ENCODE measurements at places on chromosomes 1 and 21.
A peak's percentile ranks its signal among the peaks of the same experiment; 100 is the strongest.

DNA sequence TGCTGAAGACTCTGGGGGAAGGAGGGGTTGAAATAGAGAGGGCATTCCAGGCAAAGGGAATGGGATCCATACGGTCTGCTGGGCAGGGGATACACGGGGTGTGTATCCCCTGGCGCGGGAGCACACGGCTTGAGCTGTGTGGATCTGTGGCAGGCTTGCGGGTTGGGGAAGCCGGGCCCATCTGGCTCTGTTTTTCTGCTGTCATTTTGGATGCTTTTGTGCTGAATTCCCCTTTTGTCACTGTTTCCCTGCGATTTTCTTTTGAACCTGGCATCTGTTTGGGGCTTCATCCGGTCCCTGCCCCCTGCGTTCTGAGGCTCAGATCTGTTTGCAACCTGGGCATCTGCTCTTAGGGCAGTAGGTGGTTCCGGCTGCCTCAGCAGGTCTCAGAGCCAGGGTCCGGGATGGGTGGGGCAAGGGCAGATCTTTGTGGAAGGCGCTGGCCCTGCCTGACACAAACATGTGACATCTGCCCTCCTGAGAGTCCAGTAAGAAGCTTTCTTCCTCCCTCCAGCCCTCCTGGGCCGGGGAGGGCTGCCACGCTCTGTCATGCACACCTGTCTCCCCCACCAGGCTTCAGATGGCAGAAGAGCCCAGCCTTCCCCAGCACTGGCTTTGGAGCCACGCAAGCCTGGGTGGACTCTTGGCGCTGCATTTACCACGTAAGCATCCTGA, 84.0 kb downstream of the IGSF21 start:
- DNase-seq: no peak

- DNase-seq: no peak
These were observed 155.1 kb downstream of the SIPA1L2 start for GRCh38 chr1:232474826-232475225.

DNA sequence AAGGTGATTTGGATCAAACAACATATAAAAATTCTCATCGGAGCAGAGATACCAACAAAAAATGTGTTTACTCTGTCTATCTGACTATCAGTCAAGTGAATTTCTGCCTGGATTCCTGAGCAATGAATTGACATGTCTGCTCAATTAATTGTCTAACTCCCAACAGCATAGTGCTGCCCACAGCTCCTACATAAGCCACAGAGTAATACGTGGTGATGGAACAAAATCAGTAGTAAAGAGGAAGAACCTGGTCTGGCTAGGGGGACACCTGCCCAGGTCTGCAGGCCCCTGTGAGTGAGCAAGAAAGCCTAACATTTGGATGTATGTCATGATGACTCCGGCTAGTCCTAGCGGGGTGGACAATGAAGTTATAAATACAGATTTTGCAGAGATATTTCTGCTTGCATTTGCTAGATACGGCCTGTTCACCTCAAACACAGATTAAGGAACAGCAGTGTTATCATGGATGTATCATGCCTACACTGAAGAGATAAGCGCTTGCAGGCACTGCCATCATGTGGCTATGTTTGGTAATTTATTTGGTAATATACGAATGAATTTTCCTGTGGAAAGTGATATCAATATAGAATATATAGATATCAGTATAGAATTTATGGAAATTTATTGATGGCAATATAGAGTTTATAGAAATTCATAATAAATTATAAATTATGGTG, 69.6 kb upstream of the LRRC8B start:
- peak; percentile 79 for DNase-seq

- no peak for DNase-seq
These were observed 231.9 kb downstream of the TOMM20 start for GRCh38 chr1:234896477-234897389.

- no peak for DNase-seq
These were observed 150.9 kb downstream of the RERE start for GRCh38 chr1:8666389-8667167.

- DNase-seq: no peak
These were observed 12.9 kb downstream of the DESI2 start for GRCh38 chr1:244665771-244666217.

DNA sequence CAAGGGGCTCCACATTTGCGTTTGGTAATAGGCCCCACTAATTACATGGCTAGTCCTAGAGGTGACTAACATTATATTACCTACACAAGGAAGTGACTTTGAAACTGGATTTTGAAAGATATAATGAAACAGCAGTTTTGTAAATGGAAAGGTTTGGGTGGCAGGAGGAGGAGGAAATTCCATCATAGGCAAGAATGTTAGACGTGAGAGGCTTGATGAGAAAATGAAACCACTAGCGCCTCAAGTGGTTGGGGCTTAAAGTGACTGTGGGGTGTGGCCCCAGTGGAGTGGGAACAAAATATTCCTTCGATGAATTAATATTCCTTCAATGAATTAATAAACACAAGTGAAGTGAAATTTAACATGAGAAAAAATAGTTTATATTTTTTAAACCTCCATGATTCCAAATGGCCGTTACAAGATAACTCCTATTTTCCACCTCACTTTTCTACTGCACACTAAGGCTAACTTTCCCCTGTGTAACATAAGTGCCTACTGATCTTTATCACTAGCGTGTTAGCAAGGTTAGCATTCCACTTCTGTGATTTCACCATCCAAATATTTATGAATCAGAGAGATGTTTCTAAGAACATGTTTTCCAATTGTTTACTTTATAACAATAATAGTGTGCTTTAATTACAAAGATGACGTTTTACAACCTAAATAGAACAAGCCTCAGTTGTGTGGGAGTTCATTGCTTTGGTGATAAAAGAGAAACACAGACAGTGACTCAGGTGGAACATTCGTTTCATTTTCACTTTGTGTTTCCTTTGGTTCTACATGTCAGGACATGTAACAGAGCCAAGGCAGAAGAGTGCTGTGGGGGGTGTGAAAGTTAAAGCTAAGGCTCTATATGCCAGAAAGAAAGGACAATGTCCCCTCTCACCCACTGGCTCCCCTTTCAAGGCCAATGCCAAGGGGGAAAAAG, 12.5 kb upstream of the ATF3 start:
- peak; percentile 90 for DNase-seq

DNA sequence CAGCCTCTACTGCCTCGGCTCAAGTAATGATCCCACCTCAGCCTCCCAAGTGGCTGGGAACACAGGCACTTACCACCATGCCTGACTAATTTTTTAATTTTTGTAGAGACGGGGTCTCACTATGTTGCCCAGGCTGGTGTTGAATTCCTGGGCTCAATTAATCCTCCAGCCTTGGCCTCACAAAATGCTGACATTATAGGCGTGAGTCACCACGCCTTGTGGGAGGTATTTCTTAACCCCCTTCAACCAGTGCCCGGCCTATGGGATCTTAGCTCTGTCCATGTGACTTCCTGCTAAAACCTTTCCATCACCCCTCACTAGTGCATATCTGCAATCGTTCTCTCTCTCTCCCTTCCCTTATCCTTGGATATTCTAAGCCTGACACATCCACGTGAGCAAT, 86.4 kb downstream of the FOXD2 start:
- DNase-seq: no peak

GRCh38 chr1:17649371-17650106, 105.6 kb upstream of the ACTL8 start:
- no peak for DNase-seq

DNA sequence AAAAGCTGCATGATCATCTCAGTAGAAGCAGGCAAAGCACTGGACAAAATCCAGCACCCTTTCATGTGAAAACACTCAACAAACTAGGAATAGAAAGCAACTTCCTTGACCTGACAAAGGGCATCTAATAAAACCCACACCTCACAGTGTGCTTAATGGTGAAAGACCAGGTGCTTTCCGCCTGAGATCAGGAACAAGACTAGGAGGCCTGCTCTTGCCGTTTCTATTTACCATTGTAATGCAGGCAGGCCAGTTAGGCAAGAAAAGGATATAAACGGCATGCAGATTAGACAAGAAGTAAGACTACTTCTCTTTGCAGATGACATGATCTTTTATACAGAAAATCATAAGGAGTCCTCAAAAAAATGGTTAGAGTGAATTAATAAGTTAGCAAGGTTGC, 37.2 kb downstream of the SLC37A1 start:
- DNase-seq: no peak

- no peak for DNase-seq
These were observed 46.2 kb downstream of the DISP3 start for GRCh38 chr1:11525151-11525505.

GRCh38 chr1:197156692-197157091, 10.2 kb upstream of the ASPM start:
- DNase-seq: no peak

GRCh38 chr1:114723457-114723856, 6.9 kb upstream of the NRAS start:
- DNase-seq: no peak
